Suppressor macrophage treated with lipopolysaccharide for 4 hours (primary cell): ENCODE measurements at places on chromosomes 12 and 14.

GRCh38 chr12:106519607-106520021 lies 63.2 kb upstream of the RFX4 start:
- no peak for DNase-seq

GRCh38 chr14:75307700-75308379 lies 29.2 kb downstream of the FOS start:
- DNase-seq: peak; percentile 91

DNA sequence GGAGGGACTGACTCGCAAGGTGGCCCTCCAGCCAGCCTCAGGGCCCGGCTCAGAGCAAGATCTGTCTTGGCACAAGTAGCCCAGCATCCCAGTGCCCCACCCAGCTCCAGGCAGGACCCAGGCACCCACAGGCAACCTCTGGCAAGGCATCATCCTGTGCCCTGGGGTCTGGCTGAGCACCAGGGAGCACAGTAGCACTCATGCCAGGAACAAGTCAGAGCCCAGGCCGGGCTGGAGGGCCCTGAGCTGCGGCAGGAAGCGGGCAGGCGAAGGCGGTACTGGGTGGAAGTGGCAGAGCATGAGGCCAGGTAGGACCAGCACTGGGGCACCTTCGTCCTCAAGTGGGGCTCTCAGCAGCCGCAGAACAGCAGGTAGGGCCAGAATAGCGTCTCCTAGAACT lies 5.2 kb upstream of the DIO3 start:
- DNase-seq: no peak

- no peak for DNase-seq
Measured at GRCh38 chr14:88255798-88256197, 67.3 kb downstream of the KCNK10 start.

DNA sequence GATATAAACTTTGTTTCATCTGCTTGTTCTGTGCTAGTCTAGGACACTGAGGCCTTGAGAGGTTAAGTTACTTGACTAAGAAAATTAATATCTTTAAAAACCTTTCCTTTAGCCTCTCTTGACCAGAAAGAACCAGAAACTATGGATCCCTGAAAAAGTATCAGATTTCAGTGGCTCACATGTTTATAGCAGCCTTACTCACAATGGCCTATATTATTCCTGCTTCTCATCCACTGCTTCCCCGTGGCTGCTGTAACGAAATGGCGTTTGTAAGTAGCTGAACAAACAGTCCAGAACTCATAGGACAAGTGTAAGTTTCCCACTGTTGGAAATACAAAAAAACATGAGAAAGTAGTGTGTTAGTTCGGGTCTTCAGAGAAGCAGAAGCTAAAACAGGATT lies 3.2 kb upstream of the PYGL start:
- no peak for DNase-seq

GRCh38 chr12:68458866-68459265 lies 126.7 kb upstream of the MDM1 start:
- no peak for DNase-seq

- no peak for DNase-seq
Measured at GRCh38 chr14:95557832-95558231, 23.0 kb downstream of the GLRX5 start.

DNA sequence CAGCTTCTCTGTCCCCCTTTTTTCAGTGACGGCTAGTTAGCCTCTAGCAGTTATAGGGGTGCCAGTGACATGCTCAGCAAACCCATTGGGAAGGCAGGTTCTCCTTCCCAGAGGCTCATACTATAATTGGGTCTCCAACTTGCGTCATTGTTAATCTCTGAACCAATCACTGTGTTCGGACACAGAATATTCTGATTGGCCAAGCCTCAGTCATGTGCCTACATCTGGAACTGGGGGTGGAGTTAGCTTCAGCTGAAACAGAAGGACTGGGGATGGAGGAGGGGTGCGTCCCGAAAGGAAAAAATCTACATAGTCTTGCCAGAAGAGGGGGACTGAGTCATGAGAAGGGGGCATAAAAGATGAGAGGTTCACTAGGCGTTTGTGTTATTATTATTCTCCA lies 165.6 kb downstream of the SUDS3 start:
- no peak for DNase-seq

- DNase-seq: no peak
Measured at GRCh38 chr12:88617352-88617751, 37.1 kb upstream of the KITLG start.

DNA sequence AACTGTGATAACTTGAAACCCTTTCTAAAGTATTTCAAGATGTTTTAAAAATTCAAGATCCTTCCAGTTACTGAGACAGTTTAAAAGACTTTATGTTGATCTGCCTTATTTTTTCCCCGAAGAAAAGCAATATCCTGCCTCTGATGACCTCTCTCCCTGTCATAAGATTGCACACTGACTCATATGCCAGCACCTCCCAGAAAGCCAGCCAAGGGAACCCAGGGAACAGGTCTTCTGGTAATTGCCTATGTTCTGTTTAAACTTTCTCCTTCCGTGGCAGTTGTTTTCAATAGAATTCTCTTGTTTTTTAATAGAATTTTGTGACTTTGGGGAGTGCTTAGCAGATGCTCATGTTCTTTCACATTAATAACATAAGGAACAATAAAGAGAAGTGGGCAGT lies 300.2 kb upstream of the PRKD1 start:
- no peak for DNase-seq

- DNase-seq: no peak
Measured at GRCh38 chr14:73714656-73715081, 485 bp upstream of the PNMA1 start.

GRCh38 chr14:88026890-88027289 lies 22.0 kb downstream of the GPR65 start:
- no peak for DNase-seq

DNA sequence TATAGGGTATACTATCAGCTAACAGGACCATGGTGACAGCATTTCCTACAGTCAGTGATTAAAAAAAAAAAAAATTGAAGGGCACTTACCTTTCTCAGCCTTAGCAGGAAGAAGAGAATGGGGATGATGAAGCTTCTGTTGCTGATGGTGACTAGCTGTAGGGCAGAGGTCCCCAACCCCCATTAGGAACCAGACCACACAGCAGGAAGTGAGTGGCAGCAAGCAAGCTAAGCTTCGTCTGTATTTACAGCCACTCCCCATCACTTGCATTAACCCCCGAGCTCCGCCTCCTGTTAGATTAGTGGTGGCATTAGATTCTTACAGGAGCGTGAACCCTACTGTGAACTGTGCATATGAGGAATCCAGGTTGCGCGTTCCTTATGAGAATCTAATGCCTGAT lies 91.3 kb upstream of the USP44 start:
- no peak for DNase-seq

DNA sequence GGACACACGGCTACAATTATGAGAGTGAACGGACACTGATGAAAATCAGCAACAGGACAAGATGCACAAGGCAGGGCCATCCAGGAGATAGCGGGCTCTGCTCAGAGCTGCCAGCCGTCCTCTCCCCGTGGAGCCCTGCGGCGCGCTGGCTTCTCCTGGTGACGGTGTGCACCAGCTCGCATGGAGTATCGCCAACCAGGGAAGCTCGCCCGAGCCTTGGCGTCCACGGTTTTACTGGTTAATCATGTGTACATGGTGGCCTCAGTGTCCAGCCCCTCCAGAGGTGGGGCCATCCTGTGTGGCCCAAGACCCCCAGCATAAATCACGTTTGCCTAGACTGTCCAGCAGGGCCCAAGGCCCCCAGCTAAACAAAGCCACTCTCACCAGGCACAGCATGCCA lies 31.2 kb upstream of the DYNC1H1 start:
- DNase-seq: no peak

DNA sequence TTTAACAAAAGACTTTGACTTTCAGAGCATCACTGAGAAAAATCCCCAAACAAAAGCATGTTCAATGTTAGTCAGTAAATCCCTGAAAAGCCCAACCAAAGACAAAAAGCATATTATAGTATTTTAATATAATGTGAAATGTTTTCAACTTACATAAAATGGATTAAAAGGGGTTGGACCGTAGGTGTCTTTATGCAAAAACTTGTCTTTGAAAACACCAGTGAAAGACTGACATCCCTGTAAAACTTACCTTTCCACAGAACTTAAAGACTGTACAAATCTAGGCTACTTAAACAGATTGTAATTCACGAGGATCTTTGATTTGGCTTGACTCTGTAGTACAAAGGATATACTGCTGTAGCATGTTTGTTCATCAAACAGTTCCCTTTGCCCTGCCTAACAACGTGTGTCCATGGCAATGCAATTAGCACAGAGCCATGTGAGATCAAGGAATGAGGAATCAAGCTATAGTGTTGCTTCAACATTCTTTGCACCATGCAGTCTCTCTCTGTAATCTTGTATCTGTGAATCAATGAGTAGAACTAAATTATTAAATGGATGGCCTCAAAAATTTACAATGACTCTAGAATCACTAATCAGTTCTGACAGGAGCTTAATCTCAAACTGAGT lies 138.5 kb upstream of the SYT1 start:
- no peak for DNase-seq

- DNase-seq: no peak
Measured at GRCh38 chr12:53338017-53338416, 1.9 kb upstream of the SP7 start.

DNA sequence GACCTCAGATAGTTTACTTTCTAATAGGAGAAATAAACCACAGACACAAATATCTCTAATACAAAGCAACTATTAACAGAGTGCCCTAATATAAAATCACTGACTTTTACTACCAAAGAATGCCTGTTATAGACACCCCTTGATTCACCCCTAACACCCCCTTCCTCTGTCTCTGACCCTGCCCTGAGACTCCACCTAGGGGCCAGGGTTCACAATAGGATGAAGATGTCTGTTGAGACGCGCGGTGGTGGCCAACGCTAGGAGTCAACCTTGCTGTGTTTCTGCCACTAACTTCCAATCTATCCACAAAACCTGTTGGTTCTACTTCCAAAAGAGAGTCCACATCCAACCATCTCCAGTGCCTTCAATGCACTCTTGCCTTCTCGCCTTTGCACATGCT lies 10.9 kb upstream of the TC2N start:
- DNase-seq: no peak

DNA sequence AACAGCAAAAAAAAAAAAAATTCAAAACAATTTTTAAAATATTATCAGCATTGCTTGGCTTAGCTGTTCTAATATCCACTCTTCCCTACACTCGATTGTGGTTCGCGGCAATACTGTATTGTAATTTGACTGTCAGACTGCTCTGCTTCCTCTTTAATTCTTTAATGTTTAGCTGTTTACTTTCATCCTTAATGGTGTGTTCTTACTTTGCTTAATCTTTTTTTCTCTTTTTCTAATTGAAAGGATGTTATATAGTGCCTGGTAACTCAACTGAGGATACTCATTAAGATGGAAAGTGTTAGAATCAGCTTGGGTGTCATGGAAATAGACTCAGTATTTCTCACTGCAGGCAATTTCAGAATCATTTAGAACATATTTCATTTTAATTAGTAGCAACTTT lies 2.0 kb downstream of the ANO4 start:
- DNase-seq: no peak

DNA sequence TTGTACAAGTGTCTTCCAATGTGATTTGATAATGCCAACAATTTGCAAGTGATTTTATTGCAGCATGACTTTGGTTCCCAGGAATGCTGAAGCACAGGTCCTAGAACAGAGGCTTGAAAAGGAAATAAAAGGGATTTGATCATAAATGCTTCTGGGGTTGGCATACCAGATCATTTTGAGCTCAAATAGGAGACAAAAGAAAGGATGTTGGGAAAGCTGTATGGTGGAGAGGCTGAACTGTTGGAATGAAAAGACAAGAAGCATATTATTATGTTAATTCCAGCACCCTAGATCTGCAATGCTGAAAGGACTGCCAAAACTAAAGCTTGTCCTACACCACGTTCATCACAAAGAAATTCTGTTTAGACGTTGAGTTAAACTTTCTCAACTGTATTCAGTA lies 143.1 kb downstream of the BICD1 start:
- DNase-seq: no peak

DNA sequence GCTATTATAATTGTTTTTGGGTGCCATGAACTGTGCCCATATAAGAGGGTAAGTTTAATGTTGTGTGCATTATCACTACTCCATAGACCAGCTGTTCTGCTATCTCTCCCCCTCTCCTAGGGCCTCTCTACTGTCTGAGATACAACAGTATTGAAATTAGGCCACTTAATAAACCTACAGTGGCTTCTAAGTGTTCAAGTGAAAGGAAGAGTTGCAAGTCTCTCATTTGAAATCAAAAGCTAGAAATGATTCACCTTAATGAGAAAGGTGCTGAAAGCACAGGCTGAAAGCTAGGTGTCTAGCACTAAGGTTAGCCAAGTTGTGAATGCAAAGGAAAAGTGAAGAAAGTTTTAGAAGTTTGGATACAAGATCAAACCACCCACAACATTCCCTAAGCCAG lies 168.0 kb downstream of the SLC16A7 start:
- no peak for DNase-seq

GRCh38 chr14:105382343-105383082 lies 15.8 kb upstream of the TEX22 start:
- no peak for DNase-seq

GRCh38 chr12:42992826-42993225 lies 403.3 kb upstream of the PRICKLE1 start:
- no peak for DNase-seq

GRCh38 chr14:61337893-61338292 lies 16.5 kb downstream of the PRKCH start:
- no peak for DNase-seq

- DNase-seq: no peak
Measured at GRCh38 chr12:50240096-50240791, 43.1 kb downstream of the LIMA1 start.

DNA sequence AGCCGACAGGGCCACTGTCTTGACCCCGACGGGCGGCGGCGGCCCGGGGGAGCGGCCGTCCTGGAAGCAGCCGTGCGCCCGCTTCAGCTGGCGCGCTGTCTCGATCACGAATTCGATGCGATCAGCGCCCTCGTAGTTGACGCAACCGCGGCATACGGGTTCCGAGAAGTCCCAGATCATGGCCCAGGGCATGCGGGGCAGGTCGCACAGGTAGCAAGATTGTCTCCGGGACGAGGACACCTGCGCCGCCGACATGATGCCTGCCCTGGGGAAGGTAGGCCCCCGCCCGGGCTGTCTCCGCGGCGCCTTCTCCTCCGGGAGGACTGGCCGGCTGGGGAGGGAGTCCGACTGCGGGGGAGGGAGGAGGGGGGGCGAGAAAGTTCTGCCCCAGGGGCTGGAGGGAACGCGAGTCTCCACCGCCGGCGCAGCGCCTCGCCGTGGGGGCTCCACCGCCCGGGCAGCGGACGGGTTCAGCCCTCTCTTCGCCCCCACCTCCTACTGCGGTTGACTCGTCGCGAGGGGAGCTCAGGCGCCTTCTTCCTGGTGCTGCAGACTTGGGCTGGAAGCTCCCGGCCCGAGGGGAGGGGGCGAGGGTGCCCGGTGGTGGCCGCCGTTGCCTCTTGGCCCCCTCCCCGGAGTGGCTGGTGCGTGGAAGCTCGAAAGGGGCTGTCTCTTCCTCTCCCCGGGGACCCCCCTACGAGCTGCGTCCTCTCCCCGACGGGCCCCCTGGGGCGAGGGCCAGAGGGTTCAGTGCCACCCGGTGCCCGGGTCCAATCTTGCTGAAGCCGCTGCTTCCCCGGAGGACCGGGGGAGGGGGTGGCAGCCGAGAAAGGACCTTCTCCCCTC lies 747 bp downstream of the IRF2BPL start:
- DNase-seq: peak; percentile 69

- no peak for DNase-seq
Measured at GRCh38 chr14:87082917-87083316, 910.1 kb downstream of the GALC start.
